ENCODE measurements at places on chromosomes 3 and 15.

DNA sequence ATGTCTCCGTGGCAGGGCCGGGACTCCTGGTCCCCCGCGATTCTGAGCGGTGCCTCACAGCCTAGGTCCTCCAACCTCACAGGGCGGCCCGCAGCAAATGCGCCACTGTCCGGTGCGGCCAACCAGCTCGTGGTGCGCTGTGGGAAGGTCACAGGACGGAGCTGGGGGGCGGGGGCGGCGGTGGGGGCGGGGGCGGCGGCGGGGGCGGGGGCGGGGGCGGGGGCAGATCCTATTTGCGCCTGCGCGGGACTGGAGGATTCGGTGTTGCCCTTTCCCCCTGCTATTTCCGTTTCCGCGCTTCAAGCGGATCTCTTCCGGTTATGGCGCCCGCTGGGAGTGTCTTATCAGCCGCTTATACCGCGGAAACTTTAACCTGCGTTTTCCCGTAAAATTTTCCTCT, 106.7 kb upstream of the SNRPN start:
- DNase-seq: no peak

- no peak for DNase-seq
These were observed 32.8 kb upstream of the TOP2B start for GRCh38 chr3:25697553-25697952.

DNA sequence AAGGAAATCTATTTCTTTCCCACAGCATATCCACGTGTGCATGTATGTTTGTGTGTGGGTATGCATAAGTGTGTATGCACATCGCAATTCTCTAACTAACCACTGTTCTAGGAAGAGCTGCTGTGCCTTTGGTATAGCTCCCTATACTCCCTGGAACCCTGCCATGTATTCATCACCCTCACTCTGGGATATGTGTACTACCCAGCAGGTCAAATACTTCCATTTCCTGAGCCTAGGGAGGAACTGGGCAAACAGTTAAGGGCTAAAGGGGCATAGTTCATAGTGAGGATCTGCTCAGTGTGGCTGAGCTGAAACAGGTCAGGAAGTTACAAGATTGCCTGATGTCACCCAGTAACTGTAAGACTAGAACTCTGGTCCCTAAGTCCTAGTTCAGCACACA, 260.4 kb downstream of the RPLP1 start:
- no peak for DNase-seq

DNA sequence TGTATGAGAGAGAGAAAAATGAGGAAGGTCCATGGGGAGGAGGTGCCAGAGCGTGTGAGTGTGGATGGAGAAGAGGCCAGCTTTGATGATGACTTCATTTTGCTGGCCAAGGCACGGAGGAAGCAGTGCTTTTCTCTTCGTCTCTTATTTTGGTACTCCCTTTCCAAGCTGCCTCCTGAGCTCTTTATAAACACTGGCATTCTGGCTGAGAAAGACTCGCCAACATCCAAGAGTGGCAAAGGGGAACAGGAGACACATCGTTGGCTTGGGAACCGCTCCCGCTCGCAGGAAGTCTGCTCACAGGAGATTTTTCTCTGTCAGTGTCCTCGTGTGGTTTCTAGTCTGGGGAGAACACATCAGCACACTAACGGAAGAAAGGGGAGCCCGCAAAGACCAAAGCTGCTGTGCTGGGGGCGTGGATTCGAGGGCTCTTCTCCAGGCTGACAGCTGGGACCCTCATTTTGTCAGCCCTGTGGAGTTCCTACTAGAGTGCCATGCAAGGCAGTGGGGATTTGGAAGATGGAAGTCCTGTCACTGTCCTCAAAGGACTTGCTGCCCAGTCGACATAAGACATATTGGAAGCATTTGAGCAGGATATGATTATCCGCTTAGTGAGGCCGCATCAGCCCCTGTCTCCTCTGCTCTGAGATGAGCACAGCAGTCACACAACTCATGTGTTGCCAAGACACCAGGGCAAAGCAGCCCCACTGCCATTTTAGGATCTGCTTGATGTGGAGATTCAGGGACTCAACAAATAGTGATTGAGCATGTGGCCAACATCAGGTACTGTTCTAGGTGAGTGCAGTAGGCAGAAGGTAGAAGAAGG, 8.0 kb upstream of the SEMA4B start:
- DNase-seq: no peak

- DNase-seq: no peak
These were observed 578.7 kb downstream of the NLGN1 start for GRCh38 chr3:173976281-173976680.

- DNase-seq: no peak
These were observed 227.6 kb upstream of the BHLHE40 start for GRCh38 chr3:4751502-4752101.

All from OCI-M1 (cell line).